ENCODE measurements at places on chromosomes 5 and 9. TPM values are rescaled to one million over a fixed set of nuclear protein-coding genes. Genes with fewer than 3 reads are reported as not detected.
A peak's percentile ranks its signal among the peaks of the same experiment; 100 is the strongest.

GRCh38 chr9:77847059-77847499, 184.5 kb downstream of the GNAQ start:
- DNase-seq: no peak

DNA sequence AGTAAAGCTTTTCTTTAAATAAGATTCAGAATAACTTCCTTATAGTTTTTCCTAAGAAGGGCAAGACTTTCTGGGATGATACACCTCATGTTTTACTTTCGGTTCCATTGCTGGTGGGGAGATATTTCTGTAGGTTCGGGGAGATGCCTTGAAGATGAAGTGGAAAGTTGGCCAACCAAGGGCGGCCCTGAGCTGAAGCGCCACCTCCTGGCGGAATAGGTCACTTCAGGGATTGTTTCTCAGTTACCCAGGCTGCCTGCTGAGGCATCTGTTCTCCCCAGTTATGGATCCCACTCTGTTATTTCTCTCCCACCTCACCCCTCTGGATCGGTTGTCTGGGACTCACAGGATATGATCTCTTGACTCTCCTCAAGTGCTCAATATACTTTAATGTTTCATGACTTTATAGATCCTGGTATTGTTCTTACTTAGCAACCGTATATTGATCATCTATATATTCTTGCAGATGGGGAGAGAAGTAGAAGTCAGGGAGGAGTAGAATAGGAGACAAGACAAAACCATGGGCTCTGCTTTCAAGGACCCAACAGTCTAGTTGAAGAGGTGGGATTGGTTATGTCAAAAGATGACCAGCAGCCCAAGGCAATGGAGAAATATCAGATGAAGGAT, 23.4 kb downstream of the MEGF10 start:
- DNase-seq: peak; percentile 90

GRCh38 chr5:21681911-21682310, 1171.2 kb downstream of the CDH12 start:
- no peak for DNase-seq

Gene BOD1
- 32.6 TPM for total RNA-seq

DNA sequence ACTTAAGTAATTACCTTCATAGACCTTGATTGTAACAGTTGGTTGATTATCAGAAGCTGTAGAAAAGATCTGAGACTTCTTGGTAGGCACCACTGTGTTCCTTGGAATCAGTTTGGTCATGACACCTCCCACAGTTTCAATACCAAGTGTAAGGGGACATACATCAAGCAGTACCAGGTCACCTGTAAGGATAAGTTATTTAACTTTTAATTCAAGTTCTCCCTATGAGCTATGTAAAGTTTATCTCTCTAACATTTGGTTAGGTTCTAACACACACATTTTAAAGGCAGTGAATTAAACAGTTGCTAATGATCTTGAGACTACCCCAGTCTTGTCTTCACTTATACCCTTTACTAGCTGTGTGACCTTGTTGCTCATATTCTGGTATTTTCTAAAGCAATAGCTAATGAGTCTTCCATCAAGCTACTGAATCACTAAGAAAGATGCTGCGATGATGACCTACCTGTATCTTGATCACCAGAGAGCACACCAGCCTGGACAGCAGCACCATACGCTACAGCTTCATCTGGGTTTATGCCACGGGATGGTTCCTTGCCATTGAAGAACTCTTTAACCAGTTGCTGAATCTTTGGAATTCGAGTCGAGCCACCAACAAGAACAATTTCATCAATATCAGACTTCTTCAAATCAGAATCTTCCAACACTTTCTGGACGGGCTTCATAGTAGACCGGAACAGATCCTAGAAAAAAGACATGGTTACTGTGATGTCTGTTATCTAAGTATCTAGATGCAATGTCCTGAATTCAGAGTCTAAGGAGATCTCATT, 2.8 kb downstream of the HSPA5 start:
- no peak for DNase-seq

Gene RORB
- 0.05 TPM for total RNA-seq

GRCh38 chr5:44660251-44660650, 148.5 kb upstream of the MRPS30 start:
- no peak for DNase-seq

GRCh38 chr5:159156426-159157238, 52.7 kb downstream of the RNF145 start:
- peak; percentile 82 for DNase-seq

- no peak for DNase-seq
Measured at GRCh38 chr5:124395287-124395686, 351.2 kb downstream of the ZNF608 start.

DNA sequence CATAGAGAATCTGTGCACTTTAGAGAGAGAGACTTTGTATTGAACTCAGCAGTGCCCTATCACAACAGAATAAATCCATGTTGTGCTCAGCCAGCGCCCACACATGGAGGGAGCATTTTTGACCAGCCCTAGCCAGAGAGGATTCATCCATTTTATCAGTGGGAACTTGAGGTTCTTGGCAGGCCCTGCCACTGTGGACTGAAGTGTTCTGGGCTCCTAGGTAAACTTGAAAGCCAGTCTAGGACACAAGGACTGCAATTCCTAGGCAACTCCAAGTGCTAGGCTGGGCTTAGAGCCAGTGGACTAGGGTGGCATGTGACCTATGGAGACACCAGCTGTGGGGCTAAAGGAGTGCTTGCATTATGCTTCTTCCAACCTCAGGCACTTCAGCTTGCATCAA, 523.5 kb downstream of the CDH12 start:
- no peak for DNase-seq

DNA sequence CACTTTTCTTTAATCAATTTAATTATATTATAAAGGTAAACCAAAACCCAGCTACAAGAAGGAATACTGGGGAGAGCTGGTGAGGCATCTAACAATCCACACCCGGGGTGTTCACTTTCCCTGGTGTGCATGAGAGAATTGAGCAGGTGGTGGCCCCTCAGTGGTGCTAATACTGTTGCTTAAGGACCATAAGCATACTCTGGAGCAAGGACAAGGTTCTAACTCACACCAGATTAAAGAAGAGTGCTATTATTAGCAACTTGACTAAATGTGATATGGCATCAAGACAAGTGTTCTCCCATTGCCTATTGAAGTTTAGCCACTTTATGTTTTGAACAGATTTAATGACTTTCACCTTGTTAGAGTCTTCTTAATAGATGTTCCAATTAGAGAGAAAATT, 8.8 kb downstream of the RGS7BP start:
- DNase-seq: no peak

DNA sequence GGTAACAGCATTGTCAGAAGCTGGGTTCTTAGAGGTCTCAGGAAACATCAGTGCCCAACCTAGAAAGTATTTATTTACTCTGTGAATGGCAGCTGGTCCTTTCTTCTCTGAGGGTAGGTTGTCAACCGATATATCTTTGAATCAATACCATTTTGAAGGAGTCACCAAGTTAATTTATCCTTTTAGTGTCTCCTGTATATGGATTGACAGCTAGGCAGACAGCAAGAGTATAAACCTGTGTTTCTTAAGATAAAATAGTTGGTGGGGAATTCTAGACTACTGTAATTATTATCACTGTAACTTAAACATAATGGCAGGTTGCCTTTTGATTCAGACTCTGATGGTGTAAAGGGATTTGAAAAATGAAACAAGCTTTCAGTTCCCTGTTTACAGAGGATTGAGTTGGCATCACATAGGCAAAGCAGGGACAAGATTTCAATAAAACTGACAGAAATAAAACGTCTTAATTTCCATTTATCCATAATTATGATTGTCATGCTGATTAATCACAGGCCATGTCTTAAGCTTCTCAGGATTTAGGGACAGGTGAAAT, 190.8 kb upstream of the HAPLN1 start:
- DNase-seq: no peak

- no peak for DNase-seq
Measured at GRCh38 chr5:73908395-73908794, 282.4 kb downstream of the ARHGEF28 start.

Gene CLIC3
- not detected for total RNA-seq

Gene SLCO6A1
- not detected for total RNA-seq

Gene CATSPER3
- total RNA-seq: 0.64 TPM

Gene PNPLA7
- 1.2 TPM for total RNA-seq

- no peak for DNase-seq
Measured at GRCh38 chr5:83246071-83246470, 168.7 kb downstream of the XRCC4 start.

Data from activated CD4-positive, alpha-beta T cell treated with anti-CD3 and anti-CD28 coated beads, Interleukin-2, amount 10 ng/mL, durations not matched to agents 24 days and 14 days (primary cell).